ENCODE measurements at places on chromosomes 4 and X.
A peak's percentile ranks its signal among the peaks of the same experiment; 100 is the strongest.

GRCh38 chrX:134174859-134175258 lies 62.1 kb upstream of the CCDC160 start:
- peaks cover 91% of the 10 kb centered on the region for H3K27me3 ChIP-seq
- no peak overlapping the region for H3K27ac ChIP-seq
- H3K36me3 ChIP-seq, result no peaks in the 10 kb centered on the region
- H3K4me1 ChIP-seq, result no peaks in the 10 kb centered on the region
- DNase-seq, result no peak

GRCh38 chr4:101065346-101065745 lies 282.0 kb downstream of the PPP3CA start:
- no peak for DNase-seq
- no peak overlapping the region for H3K4me3 ChIP-seq
- H3K27me3 ChIP-seq, result no peaks in the 10 kb centered on the region
- H3K36me3 ChIP-seq, result no peaks in the 10 kb centered on the region
- peaks cover 8% of the 10 kb centered on the region for H3K4me1 ChIP-seq

DNA sequence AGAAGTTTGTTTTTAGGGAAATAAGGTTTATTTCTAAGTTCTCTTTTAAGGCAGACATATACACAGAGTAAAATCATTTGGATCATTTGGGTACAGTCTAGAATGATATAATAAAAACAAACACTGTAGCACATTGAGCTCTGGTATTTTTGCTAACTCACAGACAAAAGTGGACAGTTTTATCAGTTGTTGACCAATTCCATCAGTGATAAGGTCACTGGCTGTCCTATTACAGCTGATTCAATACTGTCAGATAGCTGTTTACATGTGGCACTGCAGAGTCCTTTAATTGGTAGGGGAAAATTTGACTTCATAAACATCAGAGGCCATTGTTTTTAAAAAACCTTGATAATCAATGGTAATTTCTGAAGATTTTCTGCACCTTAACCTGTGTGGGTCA lies 3.5 kb downstream of the IBSP start:
- no peaks in the 10 kb centered on the region for H3K4me1 ChIP-seq
- no peak for DNase-seq

DNA sequence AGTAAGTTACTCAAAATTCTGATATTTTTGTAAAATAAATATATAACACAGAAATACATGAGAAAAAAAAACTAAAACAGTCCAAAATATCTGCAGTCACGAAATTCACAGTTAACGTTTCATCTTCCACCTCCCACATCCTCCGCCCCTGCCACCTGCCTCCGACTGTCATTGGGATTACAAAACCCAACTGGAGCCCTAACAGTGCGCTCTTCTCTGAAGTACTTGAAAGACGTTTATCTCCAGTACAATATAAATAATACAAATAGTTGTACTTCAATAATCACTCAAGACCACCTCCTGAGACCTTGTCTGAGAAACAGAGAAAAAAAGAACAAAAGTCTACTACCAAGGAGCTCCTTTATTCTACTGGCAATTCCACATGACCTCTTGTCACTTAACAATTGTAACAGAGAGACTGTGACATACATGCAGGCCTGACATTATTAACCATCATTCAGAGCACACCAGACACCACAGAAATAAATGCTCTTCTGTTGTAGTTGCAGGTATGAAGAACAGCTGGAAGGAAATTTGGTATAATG lies 280.6 kb downstream of the PPP3CA start:
- H3K27ac ChIP-seq, result no peak overlapping the region
- H3K36me3 ChIP-seq, result no peaks in the 10 kb centered on the region
- H3K27me3 ChIP-seq, result no peaks in the 10 kb centered on the region
- H3K4me1 ChIP-seq, result peaks cover 8% of the 10 kb centered on the region

GRCh38 chrX:110509755-110510532 lies 151.3 kb downstream of the RTL9 start:
- no peak overlapping the region for H3K4me3 ChIP-seq
- DNase-seq, result peak; percentile 62
- H3K27me3 ChIP-seq, result no peaks in the 10 kb centered on the region
- H3K36me3 ChIP-seq, result no peaks in the 10 kb centered on the region
- peaks cover 27% of the 10 kb centered on the region for H3K4me1 ChIP-seq
- H3K27ac ChIP-seq, result peak overlapping the region; percentile 69

DNA sequence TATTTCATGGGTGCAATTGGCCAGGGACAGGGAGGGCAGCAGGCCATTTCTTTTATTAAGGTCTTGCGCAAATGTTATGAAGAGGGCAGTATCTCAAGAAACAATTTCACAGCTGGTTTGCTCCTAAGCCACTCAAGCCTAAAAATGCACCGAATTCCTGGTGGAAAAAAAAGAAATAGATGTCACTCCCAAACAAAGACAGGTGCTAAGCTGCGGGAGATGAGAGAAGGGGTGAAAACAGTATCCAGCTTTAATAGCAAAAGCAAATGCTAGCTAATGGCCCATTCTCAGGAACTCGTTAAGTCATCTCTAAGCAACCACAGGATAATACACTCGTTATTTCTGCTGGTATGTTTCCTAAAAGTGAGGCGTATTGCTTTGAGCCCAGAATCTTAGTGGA lies 116.4 kb downstream of the ARX start:
- DNase-seq, result no peak
- H3K4me1 ChIP-seq, result no peaks in the 10 kb centered on the region
- peaks cover 28% of the 10 kb centered on the region for H3K27me3 ChIP-seq
- no peak overlapping the region for H3K4me3 ChIP-seq
- no peaks in the 10 kb centered on the region for H3K36me3 ChIP-seq

GRCh38 chrX:10158279-10159144 lies 1.7 kb downstream of the CLCN4 start:
- peak overlapping the region; percentile 38 for H3K4me3 ChIP-seq
- DNase-seq, result peak; percentile 20
- peaks cover 4% of the 10 kb centered on the region for H3K27me3 ChIP-seq
- peaks cover 14% of the 10 kb centered on the region for H3K4me1 ChIP-seq

DNA sequence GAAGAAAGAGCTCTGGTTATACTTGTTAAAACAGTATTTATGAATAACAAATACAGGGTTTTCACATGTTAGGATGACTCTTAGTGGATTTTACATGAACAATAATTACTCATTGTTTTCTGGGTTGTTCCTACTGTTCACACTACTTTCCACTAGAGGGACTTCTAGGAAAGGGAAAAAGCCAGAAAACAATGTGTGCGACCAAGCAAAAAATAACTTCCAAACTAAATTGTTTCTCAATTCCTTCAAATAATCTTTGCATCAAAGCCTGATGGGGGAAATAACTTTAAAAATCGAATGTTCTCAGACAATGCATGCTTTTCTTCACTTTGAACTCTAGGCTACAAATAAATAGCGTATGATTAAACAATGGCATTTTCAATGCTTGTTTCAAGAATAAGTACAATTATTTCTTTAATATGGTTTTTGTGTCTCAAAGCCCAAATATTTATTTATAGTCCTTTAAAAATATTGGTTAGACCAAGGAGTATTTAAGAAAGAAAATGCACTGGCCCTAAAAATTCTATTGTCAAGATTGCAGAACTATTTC lies 72.1 kb upstream of the ETNPPL start:
- H3K4me3 ChIP-seq, result no peak overlapping the region
- H3K36me3 ChIP-seq, result no peaks in the 10 kb centered on the region
- no peaks in the 10 kb centered on the region for H3K27me3 ChIP-seq
- H3K4me1 ChIP-seq, result peaks cover 51% of the 10 kb centered on the region
- no peak overlapping the region for H3K27ac ChIP-seq
- DNase-seq, result peak; percentile 75

GRCh38 chr4:140867356-140867755 lies 111.2 kb upstream of the TBC1D9 start:
- no peak for DNase-seq
- peaks cover 13% of the 10 kb centered on the region for H3K4me1 ChIP-seq
- no peak overlapping the region for H3K27ac ChIP-seq

GRCh38 chrX:1451661-1452515 lies 821 bp downstream of the ASMTL start:
- DNase-seq, result no peak
- no peaks in the 10 kb centered on the region for H3K4me1 ChIP-seq
- H3K27ac ChIP-seq, result peak overlapping the region; percentile 77
- H3K36me3 ChIP-seq, result no peaks in the 10 kb centered on the region
- H3K27me3 ChIP-seq, result no peaks in the 10 kb centered on the region

DNA sequence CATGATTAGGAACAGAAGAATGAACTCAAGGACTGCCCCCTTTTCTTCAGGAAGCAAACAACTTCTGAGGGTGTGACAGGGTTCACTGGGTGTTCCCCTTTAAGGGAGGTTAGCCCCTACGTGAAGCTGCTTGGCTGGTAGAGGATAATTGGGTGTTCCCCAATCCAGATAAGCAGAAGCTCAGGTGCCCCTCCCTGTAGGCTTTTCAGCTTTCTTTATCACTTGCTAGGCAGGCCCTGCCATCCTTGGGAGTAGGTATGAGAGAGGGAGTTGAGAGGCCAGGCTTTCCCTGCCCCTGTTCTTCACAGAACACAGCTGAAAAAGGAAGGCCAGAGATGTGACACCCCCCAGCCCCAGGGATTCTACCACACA lies 44.2 kb downstream of the RTL9 start:
- no peaks in the 10 kb centered on the region for H3K27me3 ChIP-seq
- DNase-seq, result no peak
- no peak overlapping the region for H3K27ac ChIP-seq
- no peaks in the 10 kb centered on the region for H3K4me1 ChIP-seq
- no peaks in the 10 kb centered on the region for H3K36me3 ChIP-seq

All from A673 (cell line).